ENCODE measurements at places on chromosomes 5 and 9.

GRCh38 chr9:29714860-29715259, 2141.6 kb upstream of the C9orf72 start:
- DNase-seq, result no peak

GRCh38 chr5:31853398-31854135, 214.6 kb downstream of the PDZD2 start:
- no peak for DNase-seq

DNA sequence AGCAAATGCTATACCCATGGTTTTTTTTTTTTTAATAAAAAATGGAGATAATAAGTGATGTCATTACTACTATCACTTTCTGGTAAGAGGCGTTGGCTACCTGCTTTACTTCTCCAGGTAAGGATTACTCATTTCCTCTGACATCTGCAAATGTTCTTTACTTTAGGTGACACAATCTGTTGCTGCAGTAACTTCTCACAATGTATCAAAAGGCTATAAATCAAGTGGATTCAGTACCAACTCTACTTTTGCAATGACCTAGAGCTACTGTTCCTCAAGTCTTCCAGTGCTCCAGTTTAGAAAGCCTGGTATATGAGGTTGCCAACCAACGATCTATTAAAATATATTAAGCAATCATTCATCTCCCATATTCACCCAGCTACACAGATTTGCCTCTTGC, 129.1 kb downstream of the PLK2 start:
- no peak for DNase-seq

- no peak for DNase-seq
These were observed 133.6 kb downstream of the SIL1 start for GRCh38 chr5:139064613-139065012.

DNA sequence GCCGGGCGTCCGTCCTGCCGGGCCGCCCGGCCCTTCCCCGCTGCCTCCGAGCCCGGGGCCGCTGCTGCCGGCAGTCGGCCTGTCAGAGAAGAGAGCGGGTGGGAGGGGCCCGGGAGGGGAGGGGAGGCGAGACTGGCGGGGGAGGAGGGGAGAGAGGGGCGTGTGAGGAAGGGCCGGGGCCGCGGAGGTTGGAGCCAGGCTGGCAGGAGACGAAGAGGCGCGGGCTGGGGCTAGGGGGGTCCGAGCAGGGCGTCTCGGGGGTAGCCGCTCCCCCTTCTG, 570 bp downstream of the CREBRF start:
- DNase-seq, result no peak

GRCh38 chr9:122059214-122059954, 33.7 kb downstream of the TTLL11 start:
- DNase-seq, result no peak

All from activated gamma-delta T cell (primary cell).